ENCODE measurements at places on chromosomes 2 and 18.

GRCh38 chr2:179692043-179692442 is 169.4 kb downstream of the ZNF385B start:
- no peak for DNase-seq

- DNase-seq = no peak
Observed at GRCh38 chr2:228847684-228848083, 423.4 kb downstream of the PID1 start.

DNA sequence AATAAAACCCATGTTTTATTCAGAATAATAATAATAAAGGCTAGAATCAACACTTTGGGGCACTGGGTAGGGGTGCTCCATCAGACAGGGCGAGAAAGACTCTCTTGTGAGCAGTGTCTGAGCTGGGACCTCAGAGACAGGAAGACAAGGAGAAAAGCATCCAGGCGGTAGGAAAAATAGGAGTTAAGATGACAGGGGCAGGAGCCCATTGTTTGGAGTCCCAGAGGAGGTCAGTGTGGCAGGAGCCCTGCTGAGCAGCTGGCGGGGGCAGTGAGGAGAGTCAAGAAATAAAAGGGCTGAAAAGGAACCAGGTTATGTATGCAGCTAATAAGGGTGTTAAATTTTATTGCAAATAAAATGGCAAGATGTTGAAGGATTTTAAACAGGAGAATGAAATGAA is 457.4 kb downstream of the FBXO15 start:
- DNase-seq = no peak

DNA sequence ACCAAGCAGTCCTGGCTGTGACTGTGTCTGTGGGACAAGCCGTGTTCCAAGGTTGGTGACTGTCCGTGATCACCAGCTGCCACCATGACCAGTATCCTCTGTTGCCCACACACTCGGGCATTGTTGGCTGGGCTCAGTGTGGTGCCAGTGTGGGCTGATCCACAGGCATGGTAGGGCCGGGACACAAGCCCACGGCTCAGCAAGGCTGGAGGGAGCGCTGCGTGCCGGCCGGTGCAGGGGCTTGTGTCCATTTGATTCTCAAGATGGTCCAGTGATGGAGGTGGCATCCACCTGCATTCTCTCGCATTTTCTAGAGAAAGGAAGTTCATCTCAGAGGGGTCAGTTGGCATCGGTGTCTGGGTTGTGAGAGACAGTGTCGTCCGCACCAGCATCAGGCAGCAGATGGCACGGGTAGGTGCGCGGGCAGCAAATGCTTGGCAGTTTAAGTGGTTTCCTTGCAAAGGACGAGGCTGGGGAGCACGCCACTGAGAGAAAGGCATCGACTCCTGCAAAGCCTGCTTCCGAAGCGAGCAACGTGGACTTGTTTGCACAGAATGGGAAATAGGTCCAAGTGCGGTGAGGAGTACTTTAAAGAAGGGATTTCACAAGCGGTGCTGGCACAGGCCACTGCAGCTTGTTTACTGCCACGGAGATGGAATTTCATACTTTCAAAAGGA is 20.9 kb downstream of the TWIST2 start:
- no peak for DNase-seq

DNA sequence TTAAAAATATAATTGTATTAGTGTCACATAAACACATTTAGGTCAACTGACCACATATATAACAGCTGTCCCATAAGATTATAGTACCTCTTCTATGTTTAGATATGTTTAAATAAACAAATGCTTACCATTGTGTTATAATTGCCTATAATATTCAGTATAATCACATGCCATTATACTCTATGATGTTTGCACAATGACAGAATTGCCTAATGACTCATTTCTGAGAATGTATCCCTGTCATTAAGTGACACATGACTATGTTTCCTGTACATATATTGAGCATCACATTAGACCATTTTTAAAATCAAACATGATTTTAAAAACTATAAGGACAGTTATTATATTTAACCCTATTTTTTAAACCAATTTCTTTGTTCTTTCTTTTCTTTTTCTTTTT is 89.8 kb downstream of the HS6ST1 start:
- DNase-seq = no peak

DNA sequence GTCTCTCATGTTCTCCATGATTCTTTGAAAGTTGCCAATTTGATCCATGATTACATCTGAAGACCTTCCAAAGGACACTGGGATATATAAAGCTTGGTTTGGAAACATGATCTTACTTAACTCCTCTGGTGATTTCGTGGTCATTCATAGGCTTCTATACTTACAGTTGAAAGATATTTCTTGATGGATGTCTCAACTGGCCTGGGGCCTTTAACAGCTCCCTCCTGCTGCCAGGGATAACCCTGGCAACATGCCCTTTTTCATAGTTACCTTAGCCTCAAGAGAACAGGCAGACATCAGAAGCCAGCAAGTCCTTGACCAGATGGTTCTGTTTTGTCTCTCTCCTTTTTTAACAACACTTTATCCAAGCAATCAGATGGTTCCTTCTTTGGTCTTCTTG is 23.5 kb upstream of the MFF start:
- no peak for DNase-seq

DNA sequence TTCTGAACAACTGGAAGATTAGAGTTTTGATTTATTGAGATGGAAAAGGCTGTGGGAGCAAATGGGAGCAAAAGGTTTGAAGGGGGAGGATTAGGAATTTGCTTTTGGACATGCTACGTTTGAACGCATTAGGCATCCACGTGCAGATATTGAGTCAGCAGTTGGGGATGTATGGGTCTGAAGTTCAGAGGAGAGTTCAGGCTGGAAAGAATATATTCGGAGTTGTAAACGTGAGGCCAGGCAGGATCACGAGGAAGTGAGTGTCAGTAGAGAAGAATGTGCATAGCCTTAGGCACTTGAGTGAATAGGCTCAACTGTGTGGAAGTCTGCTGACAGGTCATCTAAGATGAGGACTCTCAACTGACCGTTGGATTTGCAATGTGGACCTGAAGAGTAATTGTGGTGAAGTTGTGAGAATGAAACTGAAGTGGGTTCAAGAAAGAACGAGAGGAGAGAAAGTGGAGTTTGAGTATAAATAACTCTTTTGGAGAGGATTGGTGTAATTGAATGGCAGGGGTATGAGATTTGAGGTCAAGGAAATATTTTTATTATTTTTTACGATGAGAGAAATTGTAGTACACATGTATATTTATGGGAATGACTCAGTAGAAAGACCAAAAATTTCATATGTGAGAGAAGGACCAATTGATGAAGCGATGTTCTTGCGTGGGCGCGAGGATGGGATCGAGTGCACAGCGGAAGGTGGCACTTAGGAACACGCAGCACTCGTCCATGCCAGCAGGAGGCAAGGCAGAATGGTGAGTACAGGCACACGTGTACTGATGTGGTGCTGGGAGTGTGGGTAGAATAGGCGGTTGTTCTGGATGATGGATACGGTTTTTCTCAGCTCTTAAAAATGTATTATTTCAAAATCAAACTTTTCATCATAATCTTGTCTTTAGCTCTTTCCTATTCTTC is 40.5 kb upstream of the POLE4 start:
- DNase-seq = no peak

All from hippocampal formation (tissue), 2 donors.